ENCODE measurements at places on chromosomes 11 and 22. TPM values are rescaled to one million over a fixed set of nuclear protein-coding genes. Genes with fewer than 3 reads are reported as not detected.

GRCh38 chr11:30387891-30388861 lies 65.3 kb downstream of the ARL14EP start:
- DNase-seq = no peak

GRCh38 chr22:36252754-36253522 lies at the start of gene APOL1:
TSS of gene APOL1 (plus strand) at chr22:36253133. CDS start at chr22:36254956, 1,823 bp downstream.
- DNase-seq = peak; percentile 85

DNA sequence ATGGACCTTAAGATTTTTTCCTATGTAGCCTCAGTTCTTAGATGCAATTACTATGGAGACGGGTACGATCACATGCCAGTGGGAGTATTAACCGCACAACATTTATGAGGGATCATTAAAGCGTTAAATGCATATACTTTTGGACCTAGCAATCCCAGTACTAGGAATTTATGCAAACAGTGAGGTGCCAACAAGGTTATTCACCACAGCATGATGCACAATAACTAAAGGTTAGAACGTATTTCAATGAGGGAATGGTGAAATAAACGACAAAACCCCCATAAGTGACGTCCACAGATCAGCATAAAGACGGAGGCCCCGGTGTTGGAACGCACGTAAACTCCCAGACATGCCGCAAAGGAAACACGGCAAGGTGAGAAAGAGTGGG lies 539 bp downstream of the SIRT3 start:
- peak; percentile 2 for DNase-seq

DNA sequence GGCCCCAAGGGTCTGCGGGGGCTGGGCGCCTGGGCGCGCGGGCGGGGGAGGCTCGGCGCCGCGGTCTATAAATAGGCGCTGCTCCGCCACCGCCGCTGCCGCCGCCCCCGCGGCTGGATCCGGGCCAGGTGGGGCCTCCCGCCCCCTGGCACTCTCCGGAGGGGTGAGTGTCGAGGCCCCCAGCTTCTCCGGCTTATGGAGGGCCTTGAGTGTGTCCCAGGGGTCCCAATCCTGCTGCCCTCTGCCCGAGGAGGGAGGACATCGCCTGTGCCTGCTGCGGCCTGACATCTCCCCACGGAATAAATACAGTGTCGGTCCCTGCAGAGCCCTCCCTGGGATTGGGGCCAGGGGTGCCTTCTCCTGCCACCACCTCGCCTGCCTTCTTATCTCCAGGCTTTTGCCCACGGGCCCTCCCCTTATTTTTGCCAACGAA lies 4.3 kb upstream of the GP1BB start:
- no peak for DNase-seq

- DNase-seq = no peak
These were observed 45.4 kb downstream of the YAP1 start for GRCh38 chr11:102155676-102156075.

- no peak for DNase-seq
These were observed 17.2 kb upstream of the CRYBB3 start for GRCh38 chr22:25182131-25183110.

DNA sequence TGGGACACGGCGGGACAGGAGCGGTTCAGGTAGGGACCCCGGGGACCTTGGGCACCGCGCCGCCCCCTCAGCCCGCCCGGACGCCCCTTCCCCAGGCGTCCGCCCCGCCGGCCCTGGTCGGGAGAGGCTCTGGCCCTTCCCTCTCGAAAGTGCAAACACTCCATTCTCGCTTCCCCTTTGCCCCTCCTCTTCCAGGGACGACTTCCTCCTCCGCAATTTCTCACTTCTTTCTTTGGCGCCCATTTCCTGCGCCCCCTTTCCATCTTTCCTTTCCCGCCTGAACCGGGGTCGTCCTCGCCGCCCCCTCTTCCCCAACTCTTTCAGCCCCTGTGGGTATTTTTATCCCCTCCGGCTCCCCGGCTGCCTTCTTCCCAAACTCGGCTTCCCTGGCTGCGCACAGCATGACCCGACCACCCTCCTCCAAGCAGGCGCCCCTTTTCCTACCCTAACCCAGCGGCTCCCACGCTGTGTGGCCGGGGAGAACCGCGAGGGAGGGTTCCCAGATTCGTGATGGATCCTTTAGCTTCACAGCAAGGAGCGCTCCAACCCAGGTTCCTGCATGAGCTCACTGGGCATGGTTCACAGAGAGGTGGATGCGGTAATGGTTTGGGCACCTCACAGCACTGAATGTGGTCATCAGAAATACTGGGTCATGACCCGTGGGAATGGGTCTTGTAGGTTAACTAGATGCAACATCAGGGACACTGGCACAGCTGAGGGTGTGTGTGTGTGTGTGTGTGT lies 689 bp downstream of the RAB39A start:
- DNase-seq = no peak

DNA sequence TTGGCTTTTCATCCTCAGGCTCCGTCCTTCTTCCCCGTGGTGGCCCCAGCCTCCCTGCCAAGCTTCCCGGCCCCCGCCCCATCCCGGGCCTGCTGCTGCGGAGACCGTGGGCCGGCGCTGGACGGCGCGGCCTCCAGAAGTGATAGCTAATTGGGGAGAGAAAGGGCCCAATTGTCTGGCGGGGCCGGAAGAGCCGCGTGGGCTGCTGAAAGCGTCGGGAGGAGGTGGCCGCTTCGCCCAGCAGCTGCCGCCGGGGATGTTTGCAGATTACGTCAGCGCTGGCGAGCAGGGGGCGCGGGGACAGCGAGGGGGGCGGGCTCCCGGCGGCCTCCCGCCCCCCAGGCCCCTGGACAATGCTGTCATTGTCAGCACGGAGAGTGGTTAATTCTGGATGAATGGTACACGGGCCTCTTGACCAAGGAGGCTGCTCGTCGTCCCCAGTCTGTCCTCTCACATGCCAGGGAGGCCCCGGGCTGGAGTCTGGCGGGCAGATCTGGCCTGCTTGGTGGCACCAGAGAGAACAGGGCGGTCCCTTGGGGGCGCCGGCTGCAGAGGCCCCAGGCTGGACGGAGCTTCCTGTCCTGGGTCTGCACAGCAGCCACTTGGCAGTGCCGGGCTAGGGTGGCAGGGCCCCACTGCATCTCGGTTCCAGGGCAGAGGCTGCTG lies 1.6 kb downstream of the SMIM38 start:
- DNase-seq = peak; percentile 76

- no peak for DNase-seq
These were observed 10.7 kb downstream of the TBRG1 start for GRCh38 chr11:124633355-124633754.

GRCh38 chr11:72012091-72012630 lies 13.5 kb downstream of the IL18BP start:
- DNase-seq = no peak

DNA sequence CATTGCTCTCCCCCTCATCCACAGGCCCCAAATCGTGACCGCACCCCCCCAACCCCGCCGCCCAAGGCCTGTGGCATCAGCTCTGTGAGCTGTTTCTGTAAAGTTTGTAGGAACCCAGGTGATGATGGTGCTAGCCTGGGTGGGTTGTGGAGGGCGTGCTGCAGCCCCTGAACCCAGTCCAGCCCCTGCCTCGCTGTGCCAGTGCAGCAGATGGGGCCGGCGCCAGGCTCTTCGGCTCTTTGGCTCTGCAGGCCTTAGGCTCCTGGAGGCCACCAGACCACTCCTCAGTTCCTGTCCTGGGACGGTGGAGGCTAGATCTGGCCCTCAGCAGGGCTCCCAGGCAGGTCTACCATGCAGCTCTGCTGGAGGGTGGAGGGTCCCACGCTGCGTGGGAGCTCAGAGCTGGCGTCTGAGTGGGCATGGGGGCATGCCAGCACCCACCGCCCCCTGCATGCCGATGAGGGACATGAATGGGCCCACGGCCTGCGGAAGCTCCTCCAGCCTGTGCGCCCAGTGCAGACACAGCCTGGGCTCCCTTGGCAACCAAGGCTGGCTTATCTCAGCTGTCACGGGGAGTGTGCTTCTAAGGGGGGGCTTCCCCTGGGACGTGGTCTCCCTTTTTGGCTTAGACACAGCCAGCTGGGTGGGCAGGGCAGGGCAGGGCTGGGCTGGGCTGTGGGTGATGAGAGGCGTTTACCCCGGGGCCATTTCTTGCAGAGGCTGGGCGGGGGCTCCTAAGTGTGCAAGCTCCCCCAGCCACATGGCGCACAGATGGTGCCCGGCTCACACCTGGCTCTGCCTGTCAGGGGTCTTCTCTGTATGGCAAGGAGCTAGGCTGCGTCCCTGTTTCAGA lies 1187.6 kb downstream of the BRD1 start:
- DNase-seq = no peak

GRCh38 chr22:22376352-22376706 lies 131.7 kb downstream of the VPREB1 start:
- no peak for DNase-seq

DNA sequence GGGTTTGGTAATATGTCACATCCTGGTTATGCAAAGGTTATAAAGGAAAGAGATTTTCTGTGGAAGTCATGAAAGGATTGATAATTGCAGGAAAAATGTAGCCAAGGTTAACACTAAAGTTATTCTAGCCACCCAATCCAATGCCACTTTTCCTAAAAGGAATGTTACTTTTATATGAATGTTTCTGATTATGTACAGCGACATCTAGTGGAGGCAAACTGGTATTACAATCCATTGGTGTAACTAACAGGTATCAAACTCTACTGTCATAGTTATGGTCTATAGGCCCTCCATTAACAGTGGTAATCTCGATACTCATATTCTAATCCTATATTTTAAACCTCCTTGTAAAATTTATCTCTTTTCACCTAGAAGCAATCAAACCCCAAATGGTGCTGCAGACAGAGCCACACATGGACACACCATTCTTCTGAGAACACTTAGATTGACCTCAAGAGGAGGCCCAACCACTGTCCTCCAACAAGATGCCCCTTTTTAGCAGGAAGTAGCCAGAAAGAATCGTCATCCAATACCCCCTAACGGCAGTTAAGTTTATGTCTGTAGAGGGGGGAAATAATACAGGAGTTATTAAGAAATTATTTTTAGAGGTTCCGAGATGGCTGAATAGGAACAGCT lies 74.9 kb upstream of the RAG2 start:
- DNase-seq = no peak

DNA sequence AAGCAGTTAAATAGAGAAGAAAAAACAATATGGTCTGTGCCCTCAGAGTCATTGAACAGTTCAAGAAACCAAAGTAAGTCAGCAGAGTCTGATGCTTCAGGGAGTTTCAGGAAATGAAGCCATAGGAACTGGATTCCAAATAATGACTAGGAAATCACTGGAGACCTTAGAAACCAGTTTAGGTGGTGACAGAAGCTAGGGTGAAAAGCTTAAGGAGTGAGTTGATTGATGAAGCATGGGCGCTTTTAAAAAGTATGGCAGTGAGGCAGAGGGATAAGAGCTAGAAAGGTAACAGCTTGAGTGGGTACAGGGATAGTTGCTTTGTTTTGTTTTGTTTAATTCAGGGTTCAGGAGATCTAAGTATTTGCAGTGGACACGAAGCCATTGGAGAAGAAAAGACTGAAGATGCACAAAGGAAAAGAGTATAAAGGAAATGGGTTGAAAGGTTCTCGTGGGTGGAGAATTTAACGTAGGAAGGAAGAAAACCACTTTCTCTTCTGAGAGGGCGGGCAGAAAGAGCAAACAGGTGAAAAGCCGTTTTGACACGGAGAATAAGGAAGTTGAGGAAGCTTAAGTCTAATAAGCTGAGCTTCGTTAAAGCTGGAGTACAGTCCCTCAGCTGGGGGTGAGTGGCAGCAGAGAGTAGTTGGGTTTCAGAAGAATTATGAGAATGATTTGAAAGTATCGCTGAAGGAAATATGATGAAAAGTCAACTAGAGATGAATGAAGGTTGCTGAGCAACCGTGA lies 14.8 kb downstream of the SGSM3 start:
- DNase-seq = no peak

- no peak for DNase-seq
These were observed 632 bp upstream of the CCDC34 start for GRCh38 chr11:27363576-27364117.

DNA sequence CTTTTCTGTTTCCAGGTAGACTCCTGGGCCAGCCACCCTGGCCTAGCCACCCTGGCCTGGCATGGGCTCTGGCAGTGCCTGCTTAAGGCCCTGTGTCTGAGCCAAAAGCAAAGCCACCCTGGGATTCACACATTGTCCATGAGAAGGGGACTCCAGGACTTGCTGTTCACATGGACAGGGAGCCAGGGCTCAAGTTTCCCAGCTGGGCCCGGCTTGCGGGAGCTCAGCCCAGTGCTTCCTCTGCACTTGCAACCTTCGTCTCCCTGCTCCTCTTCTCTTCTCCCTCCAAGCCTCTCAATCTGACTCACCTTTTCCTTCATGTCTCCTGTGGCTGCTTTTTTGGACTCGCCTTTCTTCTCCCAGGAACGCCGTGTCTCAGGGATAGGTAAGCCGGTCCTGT lies 130.3 kb downstream of the MICAL2 start:
- DNase-seq = no peak

GRCh38 chr22:39656495-39657490 lies 86.2 kb downstream of the CACNA1I start:
- DNase-seq = no peak

GRCh38 chr11:103112364-103112763 lies 3.1 kb downstream of the DYNC2H1 start:
- DNase-seq = no peak

DNA sequence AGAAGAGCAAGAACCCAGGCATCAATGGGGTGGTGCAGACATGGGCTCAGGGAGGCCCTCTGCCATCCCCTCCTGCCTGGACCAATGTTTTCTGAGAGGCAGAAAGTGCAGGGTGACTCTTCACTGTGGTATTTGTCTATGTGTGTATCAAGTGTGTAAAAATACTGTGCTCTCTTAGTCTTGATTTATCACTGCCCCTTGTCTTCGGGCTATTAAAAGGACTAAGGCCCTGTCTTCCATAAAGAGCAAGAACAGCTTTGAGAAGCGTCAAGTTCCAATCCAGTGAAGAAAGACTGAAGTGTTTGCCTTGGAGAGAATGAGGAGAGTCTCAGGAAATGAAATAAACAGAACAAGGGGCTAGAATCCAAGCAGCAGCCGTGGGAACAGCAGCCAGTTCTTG lies 14.4 kb downstream of the PRSS23 start:
- no peak for DNase-seq

GRCh38 chr11:1453611-1454034 lies 33.0 kb downstream of the MOB2 start:
- DNase-seq = peak; percentile 84

GRCh38 chr11:8092587-8093424 lies 11.8 kb downstream of the TUB start:
- peak; percentile 79 for DNase-seq

Gene SLC5A1
- total RNA-seq = not detected

Gene BCR
- total RNA-seq = 17.5 TPM

Gene LUZP2
- 1.4 TPM for total RNA-seq

Gene BTG4
- total RNA-seq = not detected

Gene MPZL3
- total RNA-seq = 0.16 TPM

Gene VWCE
- total RNA-seq = 1.1 TPM

Gene APIP
- total RNA-seq = 42.8 TPM

Gene TSG101
- total RNA-seq = 70.3 TPM

Gene ADAMTS15
- total RNA-seq = 8.9 TPM

Gene SMARCB1
- total RNA-seq = 85.7 TPM

Gene COA4
- total RNA-seq = 87.4 TPM

Gene RPL3
- 1,532 TPM for total RNA-seq

Gene RIBC2
- not detected for total RNA-seq

Gene SLC37A2
- total RNA-seq = 7.4 TPM

Gene MS4A2
- 1.6 TPM for total RNA-seq

Gene SLC15A3
- total RNA-seq = 16.3 TPM

Gene IRAG1
- 153 TPM for total RNA-seq

Gene OR10A2
- total RNA-seq = not detected

Gene INS
- not detected for total RNA-seq

Gene KRTAP5-2
- not detected for total RNA-seq

Data from sigmoid colon (tissue), 7 donors.